ENCODE measurements at places on chromosomes 11 and 22.

DNA sequence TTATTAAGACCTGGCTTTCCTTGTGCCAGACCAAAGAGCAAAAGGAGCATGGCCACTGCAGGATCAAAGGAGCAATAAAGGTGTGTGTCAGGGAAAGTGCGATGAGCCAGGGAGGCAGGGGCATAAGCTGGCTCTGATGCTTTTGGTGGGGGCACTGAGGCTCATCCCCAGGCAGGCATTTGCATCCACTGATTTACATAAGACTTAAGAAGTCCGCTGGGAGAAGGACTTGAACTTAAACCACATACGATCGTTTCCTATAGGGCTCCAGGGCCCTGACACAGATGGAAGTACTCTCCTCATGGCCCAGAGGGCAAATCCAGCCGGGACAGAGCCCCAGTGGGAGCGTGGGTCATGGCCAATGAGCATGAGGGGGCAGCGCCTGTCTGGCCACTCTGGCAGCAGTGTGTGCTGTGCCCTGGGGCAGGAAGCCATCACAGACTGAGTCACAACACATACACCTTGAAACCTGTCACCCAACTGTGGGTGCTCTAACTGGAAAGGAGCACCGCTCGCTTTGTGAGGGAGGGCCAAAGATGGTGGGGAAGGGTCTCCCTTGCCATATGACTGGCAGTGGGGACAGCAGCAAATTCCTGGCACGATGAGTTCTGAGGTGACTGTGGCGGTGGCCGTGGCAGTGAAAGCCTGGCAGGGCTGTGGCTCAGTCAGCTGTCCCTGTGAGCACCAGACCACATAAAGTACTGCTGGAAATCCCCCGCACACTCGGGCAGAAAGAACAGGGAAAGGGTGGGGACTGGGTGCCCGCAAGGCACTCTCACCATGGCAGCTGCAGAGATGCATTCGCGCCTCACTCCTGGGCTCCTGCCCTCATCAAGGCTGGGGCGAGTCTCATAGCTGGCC, 79.4 kb upstream of the LMO1 start:
- DNase-seq = no peak

- DNase-seq = peak; percentile 81
These were observed 34.7 kb upstream of the CLNS1A start for GRCh38 chr11:77672264-77672663.

- DNase-seq = peak; percentile 42
These were observed 91.2 kb downstream of the CLPB start for GRCh38 chr11:72343006-72343756.

GRCh38 chr11:33920838-33921613, 29.1 kb upstream of the LMO2 start:
- peak; percentile 80 for DNase-seq

- peak; percentile 63 for DNase-seq
These were observed 7.4 kb upstream of the BIRC3 start for GRCh38 chr11:102309621-102310541.

GRCh38 chr11:117381481-117382387, 54.1 kb downstream of the CEP164 start:
- no peak for DNase-seq

GRCh38 chr11:44377914-44378321, 68.0 kb upstream of the ALX4 start:
- no peak for DNase-seq

DNA sequence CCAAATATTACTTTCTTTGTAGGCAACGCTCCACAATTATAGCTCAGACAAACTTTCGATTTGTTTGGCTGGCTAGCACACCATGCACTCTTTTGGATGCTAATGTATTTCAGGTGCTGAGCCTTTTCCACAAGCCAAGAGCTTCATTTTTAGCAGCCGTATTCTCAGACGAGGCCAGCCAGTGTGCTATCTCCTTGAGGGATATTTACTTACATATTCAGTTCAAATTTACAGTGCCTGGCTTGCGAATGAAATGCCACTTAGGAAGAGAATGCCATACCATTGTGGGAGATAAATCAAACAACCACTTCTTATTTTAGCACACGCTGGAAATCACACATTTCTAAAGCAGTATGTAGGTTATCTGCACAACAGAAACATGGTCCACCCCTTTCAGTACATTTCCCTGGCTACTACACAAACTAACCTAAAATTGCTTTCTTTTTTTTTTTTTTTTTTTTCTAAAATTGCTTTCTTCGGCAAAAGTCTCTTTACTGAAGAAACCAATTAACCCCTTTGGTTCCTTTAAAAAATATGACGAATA, 236.9 kb downstream of the CADM1 start:
- no peak for DNase-seq

GRCh38 chr11:43504316-43504950, 145.7 kb downstream of the TTC17 start:
- DNase-seq = peak; percentile 17

- no peak for DNase-seq
These were observed 65.4 kb downstream of the SMCO4 start for GRCh38 chr11:93477684-93478234.

- no peak for DNase-seq
These were observed 58.0 kb downstream of the RCN1 start for GRCh38 chr11:32148895-32149294.

GRCh38 chr22:50621356-50621880, 6.5 kb downstream of the ARSA start:
- DNase-seq = no peak

GRCh38 chr11:67158221-67158620, 39.2 kb downstream of the KDM2A start:
- peak; percentile 51 for DNase-seq
